ENCODE measurements at places on chromosomes 11 and 22.

DNA sequence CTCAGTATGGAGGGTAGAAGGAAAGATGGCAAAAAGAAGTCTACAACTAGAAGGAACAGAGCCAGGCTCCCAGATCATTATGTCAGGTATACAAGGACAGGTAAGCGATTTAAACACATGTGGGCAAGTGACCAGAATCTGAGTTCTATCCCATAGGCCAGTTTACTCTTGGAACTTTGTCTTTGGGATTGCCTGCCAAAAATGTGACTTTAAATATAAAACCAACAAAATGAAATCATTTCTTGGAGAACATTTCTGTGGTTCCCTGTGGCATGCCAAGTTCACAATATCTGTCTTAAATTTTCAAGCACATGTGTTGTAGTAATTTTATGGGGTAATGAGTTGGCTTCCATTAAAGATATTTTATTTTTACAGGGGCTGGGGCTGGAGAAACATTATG is 141.0 kb downstream of the SLC17A6 start:
- no peaks in the 10 kb centered on the region for H3K4me1 ChIP-seq
- no peaks in the 10 kb centered on the region for H3K27me3 ChIP-seq
- H3K4me3 ChIP-seq, result no peak overlapping the region
- H3K27ac ChIP-seq, result no peak overlapping the region

DNA sequence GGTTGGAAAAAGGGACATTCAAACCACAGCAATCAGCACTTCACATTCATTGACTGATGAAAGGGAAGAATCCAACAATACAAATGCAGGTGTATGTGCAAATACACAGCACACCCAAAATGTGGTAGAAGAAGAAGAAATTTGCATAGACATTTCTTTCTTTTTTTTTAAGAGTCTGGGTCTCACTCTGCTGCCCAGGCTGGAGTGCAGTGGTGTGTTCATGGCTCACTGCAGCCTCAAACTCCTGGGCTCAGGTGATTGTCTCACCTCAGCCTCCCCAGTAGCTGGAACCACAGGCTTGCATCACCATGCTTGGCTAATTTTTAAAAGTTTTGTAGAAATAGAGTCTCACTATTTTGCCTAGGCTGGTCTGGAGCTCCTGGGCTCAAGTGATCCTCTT is 21.9 kb downstream of the CARS1 start:
- no peaks in the 10 kb centered on the region for H3K27me3 ChIP-seq
- peak overlapping the region; percentile 21 for H3K27ac ChIP-seq
- H3K36me3 ChIP-seq, result peaks cover 51% of the 10 kb centered on the region
- peaks cover 11% of the 10 kb centered on the region for H3K4me1 ChIP-seq

GRCh38 chr11:64090806-64091516 is 55.2 kb downstream of the FLRT1 start:
- no peak overlapping the region for H3K4me3 ChIP-seq
- H3K36me3 ChIP-seq, result no peaks in the 10 kb centered on the region
- no peak overlapping the region for H3K27ac ChIP-seq
- H3K4me1 ChIP-seq, result no peaks in the 10 kb centered on the region

GRCh38 chr11:57761301-57762234 is at the start of gene CTNND1:
CTNND1 (plus strand) TSS chr11:57761802; CDS start chr11:57791479, 29,677 bp downstream.
- H3K27me3 ChIP-seq, result peaks cover 4% of the 10 kb centered on the region
- H3K4me1 ChIP-seq, result peaks cover 37% of the 10 kb centered on the region
- H3K27ac ChIP-seq, result no peak within 1 kb of the TSS
- no peak for DNase-seq

DNA sequence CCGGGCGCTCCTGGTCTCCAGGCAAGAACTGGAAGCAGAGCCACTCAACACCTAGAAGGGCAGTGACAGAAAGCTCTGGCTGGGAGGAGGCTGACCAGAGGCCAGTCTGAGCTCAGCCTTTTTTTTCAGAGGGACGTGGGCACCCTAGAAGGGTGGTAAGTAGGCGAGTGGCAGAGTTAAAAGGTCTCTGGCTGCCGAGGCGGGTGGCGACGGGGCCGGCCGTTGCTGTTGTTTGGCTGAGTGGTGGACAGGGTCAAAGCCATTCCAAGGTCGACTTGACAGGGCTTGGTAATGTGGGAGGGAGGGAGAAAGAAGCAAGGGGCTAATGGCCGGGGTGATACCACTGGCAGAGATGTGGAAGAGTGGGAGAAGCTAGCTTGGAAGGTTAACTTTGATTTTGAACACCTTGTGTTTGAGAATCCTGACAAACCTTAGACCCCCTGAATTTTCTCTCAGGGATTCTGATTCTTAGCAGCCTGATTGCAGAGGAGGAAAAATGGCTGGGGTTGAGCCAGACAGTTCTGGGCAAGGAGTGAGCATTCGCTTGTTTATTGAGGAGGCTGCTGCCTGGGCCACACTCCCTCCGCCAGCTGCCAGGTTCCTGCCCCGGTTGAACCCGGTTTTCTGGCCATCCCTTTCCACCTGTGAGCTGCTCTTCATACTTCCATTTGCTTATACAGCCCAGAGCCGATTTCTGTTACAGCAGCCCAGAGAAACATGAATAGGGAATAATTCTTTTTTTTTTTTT is 868 bp upstream of the SYCE3 start:
- H3K36me3 ChIP-seq, result peaks cover 4% of the 10 kb centered on the region
- H3K27me3 ChIP-seq, result peaks cover 9% of the 10 kb centered on the region
- no peak for DNase-seq

- no peak overlapping the region for H3K4me3 ChIP-seq
- peaks cover 6% of the 10 kb centered on the region for H3K4me1 ChIP-seq
- H3K36me3 ChIP-seq, result no peaks in the 10 kb centered on the region
These were observed 29.8 kb downstream of the GVQW3 start for GRCh38 chr11:76410851-76411357.

DNA sequence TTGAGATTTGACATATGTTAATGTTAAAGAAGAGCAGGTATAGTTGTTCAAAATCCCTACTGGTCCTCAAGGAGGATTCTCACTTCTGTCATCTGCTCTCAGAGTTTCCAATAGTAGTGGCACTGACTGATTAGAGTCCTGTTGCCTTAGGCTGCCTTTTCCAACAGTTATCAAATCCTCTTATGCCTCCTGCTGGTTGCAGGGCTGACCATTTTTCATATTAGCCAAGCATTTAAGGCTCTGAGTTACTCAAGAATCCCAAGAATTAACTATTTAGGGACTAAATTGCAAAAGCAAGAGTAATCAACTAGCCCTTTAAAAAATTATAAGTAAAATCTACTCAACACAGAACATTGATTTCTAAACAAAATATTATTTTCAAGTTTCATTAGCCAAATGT is 212.0 kb upstream of the CHORDC1 start:
- no peak overlapping the region for H3K4me3 ChIP-seq
- DNase-seq, result no peak
- H3K4me1 ChIP-seq, result no peaks in the 10 kb centered on the region
- H3K27me3 ChIP-seq, result no peaks in the 10 kb centered on the region

DNA sequence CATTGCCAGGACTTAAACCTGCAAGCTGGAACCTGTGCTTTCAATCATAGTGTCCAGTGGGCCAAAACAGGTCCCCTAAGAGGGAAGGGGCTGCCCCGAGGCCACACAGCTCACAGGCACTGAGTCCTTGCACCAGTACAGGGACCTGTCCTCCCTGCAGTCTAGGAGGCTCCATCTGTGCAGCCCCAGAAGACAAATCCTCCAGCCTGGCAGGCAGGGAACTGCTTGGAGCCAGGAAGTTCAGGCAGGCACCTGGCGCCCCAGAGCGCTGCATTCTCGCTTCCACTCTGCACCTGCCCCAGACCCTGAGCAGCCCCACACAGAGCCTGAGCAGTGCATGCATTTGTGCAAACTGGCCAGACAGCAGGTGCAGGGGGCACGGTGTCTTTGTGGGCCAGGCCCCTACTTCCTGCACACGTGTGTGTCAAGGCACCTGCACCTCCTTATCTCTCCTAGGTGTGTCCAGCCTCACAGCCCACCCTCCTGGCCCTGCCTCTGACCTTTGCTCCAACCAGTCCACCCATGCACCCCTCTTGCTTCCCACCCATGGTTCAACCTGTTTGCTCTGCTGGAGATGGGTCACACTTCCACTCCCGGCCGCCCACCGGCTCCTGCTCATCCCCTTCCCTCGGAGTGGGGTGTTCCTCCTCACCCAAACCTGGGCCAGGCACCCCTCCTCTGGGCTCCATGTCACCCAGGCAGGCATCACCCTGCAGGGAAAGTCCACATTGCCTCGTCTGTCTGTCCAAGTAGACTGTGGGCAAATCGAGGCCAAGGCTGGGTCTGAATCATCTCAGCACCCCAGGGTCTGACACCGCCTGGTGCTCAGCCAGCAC is 19.0 kb downstream of the LINC01488 start:
- peaks cover 5% of the 10 kb centered on the region for H3K4me1 ChIP-seq
- no peaks in the 10 kb centered on the region for H3K36me3 ChIP-seq

DNA sequence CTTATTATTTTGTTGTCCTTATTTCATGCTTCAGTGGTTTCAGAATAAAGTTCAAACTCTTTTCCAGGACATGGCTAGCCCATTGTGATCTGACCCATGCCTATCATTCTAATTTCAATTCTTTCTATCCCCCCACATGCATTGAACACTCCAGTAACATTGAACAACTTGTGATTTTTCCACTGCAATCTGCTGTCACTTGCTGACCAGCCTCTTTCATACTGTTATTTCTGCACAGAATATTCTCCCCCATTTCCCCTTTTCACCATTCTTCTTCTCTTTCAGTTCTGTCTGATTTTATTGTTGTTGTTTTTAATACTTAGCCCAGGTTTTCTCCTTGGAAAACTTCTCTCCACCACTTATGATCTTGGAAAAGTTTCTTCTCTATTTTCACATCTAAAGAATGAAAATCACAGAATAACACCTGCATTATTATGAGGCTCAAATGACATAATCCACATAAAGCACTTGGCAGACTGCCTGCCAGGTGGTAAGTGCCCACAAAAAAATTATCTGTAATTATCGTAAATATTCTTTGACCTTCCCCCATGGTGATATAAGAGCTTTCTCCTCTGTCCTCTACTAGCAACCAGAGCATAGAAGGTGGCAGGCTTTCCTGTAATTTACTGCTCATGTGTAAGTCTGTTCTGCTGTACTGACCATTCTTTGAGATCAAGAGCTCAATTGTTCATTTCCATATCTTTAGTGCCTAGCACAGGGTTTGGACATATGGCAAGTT is 51.9 kb upstream of the EED start:
- H3K4me1 ChIP-seq, result peaks cover 42% of the 10 kb centered on the region
- peak overlapping the region; percentile 30 for H3K27ac ChIP-seq
- DNase-seq, result no peak
- no peaks in the 10 kb centered on the region for H3K36me3 ChIP-seq
- H3K4me3 ChIP-seq, result no peak overlapping the region
- H3K27me3 ChIP-seq, result no peaks in the 10 kb centered on the region

DNA sequence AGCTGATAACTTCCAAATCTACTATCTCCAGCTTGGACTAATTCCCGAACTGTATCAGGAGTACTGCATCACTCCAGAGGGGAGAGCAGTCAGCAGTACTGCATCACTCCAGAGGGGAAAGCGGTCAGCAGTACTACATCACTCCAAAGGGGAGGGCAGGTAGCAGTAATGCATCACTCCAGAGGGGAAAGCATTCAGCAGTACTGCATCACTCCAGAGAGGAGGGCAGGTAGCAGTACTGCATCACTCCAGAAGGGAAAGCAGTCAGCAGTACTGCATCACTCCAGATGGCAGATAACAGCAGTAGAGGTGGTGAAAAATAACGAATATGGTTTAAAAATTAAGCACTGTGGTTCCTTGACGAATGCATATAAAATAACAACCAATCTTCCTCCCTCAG is 8.4 kb downstream of the CWC15 start:
- no peak overlapping the region for H3K27ac ChIP-seq
- H3K36me3 ChIP-seq, result peaks cover 57% of the 10 kb centered on the region
- H3K4me3 ChIP-seq, result no peak overlapping the region
- H3K4me1 ChIP-seq, result peaks cover 14% of the 10 kb centered on the region
- no peak for DNase-seq
- no peaks in the 10 kb centered on the region for H3K27me3 ChIP-seq

DNA sequence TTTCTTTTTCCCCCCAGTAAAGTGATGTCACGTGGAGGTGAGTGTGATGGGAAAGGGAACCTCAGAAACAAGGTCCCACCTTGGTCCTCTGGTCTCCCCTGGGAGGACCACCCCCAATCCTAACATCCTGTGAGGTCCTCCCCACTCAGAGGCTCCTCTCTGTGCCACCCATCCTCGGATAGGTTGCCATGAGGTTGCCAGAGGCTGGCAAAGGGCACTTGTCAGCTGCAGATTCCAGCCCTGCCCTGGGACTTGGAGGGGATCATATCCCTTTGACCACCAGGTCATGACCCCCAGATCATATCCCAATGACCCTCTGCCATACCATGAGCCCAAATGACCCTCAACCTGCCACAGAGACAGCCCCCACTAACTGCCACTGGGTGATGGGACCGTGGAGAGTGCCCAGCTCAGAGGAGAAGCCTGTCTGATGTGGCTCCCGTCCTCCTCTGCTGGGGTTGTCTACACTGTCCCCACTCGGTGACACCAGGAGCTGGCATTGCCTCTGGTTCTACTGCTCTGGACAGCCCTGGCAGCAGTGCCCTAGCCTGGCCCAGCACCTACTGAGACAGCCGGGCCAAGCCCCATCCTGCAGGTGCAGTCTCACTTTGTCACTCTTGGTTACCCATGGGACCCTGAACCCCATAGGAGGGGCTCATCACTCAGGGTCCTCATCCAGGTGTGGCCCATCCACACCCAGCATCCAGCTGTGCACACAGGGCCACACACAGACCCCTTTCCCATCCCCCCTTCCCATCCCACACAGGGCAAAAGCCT is 90.2 kb upstream of the KCNQ1OT1 start:
- no peaks in the 10 kb centered on the region for H3K4me1 ChIP-seq
- no peak overlapping the region for H3K4me3 ChIP-seq
- H3K27me3 ChIP-seq, result peaks cover 17% of the 10 kb centered on the region
- no peaks in the 10 kb centered on the region for H3K36me3 ChIP-seq
- DNase-seq, result no peak

- DNase-seq, result no peak
- no peaks in the 10 kb centered on the region for H3K4me1 ChIP-seq
- H3K27me3 ChIP-seq, result no peaks in the 10 kb centered on the region
- no peak overlapping the region for H3K27ac ChIP-seq
- no peak overlapping the region for H3K4me3 ChIP-seq
These were observed 234.9 kb upstream of the ARHGAP20 start for GRCh38 chr11:110947096-110947495.

DNA sequence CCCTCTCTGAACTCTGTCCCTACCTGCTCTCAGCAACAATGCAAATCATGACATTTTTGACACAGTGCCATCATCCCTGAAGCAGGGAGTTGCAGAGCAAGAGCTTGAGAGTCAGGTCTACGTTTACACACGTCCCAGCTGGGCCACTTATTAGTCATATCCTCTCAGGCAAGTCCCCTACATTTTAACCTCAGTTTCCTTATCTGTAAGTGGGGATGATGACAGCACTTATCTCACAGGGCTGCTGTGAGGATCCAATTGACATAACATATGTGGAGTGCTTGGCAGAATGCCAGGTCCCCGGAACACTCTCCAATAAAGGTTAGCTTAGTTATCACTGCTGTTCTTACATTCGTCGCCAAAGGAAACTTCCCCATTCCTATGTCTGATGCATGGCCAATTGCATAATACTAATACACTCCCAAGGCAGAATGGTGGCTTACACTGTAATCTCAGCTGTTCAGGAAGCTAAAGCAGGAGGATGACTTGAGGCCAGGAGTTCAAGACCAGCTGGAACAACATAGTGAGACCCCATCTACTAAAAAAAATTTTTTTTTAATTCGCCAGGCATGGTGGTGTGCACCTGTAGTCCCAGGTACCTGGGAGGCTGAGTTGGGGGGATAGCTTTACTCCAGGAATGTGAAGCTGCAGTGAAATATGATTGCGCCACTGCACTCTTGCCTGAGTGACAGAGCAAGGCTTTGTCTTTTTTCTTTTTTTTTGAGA is 16.6 kb downstream of the ASCC2 start:
- DNase-seq, result peak; percentile 37
- peaks cover 53% of the 10 kb centered on the region for H3K36me3 ChIP-seq
- peak overlapping the region; percentile 81 for H3K27ac ChIP-seq
- peaks cover 15% of the 10 kb centered on the region for H3K4me1 ChIP-seq

- H3K27ac ChIP-seq, result no peak overlapping the region
- no peaks in the 10 kb centered on the region for H3K4me1 ChIP-seq
- H3K4me3 ChIP-seq, result no peak overlapping the region
- DNase-seq, result no peak
These were observed 241.3 kb upstream of the NCAM1 start for GRCh38 chr11:112719736-112720525.
